ENCODE measurements at places on chromosomes 6 and 20.

DNA sequence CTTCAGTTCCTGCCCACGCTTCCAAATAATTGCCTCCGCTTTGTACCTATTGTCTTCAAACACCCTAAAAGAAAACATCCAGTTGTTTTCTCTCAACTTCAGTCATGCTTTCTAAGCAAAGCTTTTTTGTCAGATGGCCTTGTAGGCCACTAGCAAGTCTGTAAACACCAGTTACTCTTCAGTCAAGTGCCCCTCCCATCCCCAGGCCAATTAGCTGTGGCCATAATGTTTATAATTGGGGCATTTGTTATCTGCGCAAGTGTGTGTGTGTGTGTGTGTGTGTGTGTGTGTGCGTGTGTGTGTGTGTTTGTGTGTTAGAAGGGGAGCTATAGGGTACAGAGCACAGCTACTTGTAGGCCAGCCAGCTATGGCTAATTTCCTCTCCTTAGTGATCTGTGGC is 272.4 kb upstream of the MARCKS start:
- DNase-seq, result no peak

- no peak for DNase-seq
These were observed 116.1 kb upstream of the TIAM2 start for GRCh38 chr6:154878871-154879491.

DNA sequence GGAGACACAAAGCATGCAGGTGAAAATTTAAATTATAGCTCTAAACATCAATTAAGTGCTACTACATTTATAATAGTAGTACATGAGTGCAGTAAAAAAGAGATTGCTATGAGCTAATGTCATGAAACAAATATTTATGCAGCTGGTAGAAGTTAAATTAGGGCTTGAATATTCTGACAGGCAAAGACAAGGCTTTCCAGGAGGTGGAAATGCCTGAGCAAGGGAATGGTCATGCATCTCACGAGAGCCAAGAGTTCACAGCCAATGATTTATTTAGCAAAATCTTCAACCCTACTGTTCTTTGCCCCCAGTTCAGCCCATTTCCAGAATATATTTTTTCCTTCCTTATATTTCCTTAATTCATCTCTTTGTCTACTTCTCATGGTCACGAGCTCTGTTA is 128.9 kb downstream of the HIVEP2 start:
- DNase-seq, result no peak

DNA sequence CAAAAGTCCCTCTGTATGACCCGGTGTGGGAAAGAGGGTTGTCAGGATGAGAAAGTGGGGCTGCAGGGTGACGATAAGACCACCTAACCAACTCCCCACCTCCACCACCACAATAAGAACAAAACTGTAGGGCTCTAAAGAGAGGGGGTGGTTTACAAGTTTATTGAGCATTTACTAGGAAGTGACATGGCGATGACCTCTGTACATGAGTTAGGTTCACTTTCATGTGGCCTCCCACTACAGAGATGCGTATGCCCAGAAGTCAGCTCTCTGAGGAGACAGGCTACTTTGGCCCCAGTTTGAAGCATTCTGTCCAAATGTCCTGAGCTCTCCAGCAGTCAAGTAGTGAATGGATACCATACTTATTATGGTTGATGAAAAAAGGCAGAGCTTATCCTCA is 28.7 kb upstream of the PI16 start:
- DNase-seq, result no peak

- DNase-seq, result no peak
These were observed 1005.5 kb upstream of the CITED2 start for GRCh38 chr6:140379919-140380318.

DNA sequence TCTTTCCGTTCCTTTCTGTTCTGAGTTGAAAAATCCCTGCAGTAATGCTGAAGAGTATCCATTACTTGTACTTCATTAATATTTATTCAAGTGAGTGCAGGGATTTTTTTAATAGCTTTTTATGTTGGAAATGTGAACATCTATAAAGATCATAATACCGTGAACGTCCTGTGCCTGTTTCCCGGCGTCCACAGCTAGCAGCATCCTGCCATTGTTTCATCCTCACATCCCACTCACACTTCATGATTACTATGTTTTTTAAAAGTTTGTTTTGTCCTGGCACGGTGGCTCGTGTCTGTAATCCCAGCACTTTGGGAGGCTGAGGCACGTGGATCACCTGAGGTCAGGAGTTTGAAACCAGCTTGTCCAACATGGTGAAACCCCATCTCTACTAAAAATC is 54.3 kb downstream of the SASH1 start:
- DNase-seq, result no peak

DNA sequence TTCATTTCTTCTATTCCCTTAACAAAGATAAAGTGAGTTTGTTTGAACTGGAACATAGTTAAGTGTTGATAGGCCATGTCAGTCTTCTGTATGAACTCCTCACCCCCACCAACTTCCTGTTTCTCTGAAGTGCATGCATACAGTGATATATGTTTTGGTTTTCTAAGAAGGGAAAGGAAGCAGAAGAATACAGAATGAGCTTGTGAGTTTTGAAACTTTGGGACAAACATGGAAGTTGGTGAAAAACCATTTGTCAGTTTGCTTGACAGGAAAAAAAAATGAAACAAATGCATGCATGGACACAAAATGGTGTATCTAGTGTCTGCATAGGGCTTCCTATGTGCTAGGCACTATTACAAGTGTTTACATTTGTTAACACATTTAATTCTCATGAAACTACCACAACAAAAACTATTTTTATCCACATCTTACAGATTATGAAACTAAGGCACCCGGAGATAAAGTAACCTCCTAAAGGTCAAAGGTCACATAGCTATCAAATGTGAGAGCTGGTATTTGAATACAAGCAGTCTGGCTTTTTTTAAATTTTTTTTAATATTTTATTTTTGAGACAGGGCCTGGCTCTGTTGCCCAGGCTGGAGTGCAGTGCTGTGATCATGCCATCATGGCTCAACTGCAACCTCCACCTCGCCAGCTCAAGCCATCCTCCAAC is 105.9 kb downstream of the ADGRB3 start:
- DNase-seq, result no peak

- no peak for DNase-seq
These were observed 27.3 kb upstream of the TSPYL1 start for GRCh38 chr6:116307001-116307400.
